ENCODE measurements at places on chromosomes 3 and 15.

GRCh38 chr3:159884661-159885402 is 103.8 kb upstream of the IL12A start:
- DNase-seq, result no peak

GRCh38 chr3:168862466-168862865 is 766.7 kb upstream of the GOLIM4 start:
- no peak for DNase-seq

- DNase-seq, result no peak
Observed at GRCh38 chr3:176075046-176075445, 1122.2 kb downstream of the TBL1XR1 start.

DNA sequence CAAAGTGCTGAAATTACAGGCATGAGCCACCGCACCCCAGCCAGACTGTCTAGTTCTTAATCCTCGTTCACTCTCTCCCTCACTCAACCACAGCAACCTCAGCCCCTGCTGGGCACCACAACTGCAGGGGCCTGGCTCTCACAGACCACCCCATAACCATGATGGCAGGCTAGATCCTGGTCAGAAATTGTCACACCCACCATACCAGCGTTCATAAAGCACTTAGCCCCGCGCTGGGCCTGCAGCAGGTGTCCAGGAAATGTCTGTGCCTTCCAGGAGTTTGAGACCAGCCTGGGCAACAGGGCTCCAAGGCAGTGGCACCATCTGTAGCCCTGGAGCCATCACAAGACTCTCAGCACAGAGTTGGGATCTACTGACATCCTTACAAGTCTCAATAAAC is 1.9 kb downstream of the SHISA5 start:
- DNase-seq, result no peak

GRCh38 chr3:110495201-110495927 is 576.3 kb upstream of the NECTIN3 start:
- no peak for DNase-seq
